ENCODE measurements at places on chromosomes 2 and 18. TPM values are rescaled to one million over a fixed set of nuclear protein-coding genes. Genes with fewer than 3 reads are reported as not detected.

- H3K27ac ChIP-seq: no peak overlapping the region
- no peak for DNase-seq
- H3K4me3 ChIP-seq: no peak overlapping the region
- H3K27me3 ChIP-seq: no peaks in the 10 kb centered on the region
- H3K4me1 ChIP-seq: peaks cover 18% of the 10 kb centered on the region
- H3K36me3 ChIP-seq: no peaks in the 10 kb centered on the region
These were observed 46.9 kb upstream of the ASPRV1 start for GRCh38 chr2:70008290-70008689.

DNA sequence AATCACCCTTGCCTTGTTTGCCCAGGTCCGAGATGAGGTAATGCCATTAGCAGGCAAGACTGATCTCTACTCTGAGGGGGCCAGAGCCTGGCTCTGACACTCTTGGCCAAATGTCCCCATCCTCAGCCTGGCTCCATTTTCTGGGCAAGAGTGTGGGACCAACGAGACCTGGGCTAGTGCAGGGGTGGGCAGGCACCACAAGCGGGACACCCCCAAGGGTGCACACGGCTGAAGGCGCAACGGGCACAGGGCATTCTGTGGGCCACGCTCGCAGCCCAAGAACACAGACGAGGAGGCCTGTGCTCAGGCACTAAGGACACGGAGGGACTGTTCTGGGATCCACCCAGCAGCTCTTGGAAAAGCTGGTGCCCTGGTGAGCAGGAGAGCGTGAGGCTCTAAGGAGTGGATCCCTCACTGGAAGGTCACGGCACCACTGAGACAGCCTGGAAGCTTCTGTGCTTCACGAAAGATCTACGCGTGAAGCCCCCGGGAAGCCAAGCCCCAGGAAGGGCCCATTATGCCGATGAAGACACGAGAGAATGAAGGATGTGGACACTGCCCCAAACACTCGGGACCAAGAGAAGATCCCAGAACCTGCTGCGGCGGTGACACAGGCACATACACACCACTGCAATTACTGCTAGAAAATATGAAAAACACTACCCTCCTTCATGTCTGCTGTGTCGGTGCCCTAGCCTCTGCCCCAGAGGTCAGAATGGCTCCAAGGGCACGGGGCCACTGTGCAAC lies 138.2 kb downstream of the HDAC4 start:
- no peak overlapping the region for H3K27ac ChIP-seq
- H3K27me3 ChIP-seq: no peaks in the 10 kb centered on the region
- H3K4me1 ChIP-seq: peaks cover 17% of the 10 kb centered on the region
- no peak for DNase-seq
- no peak overlapping the region for H3K4me3 ChIP-seq

TLX2 gene
- 0.21 TPM for total RNA-seq

DNA sequence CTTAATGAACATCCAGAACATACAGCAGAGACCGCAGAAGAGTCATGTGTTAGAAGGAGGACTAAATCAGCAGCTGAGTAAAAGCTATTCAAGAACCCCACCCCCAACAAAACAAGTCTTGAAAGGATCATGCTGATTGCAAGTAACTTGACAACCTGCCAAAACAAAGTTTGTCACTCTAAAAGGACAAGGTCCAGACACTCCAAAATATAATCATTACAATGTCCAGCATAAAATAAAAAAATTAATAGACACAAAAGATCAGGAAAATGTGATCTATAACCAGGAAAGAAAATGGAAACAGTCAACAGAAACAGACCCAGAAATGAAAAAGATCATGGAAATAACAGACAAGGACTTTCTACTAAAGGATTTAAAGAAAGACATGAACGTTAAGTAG lies 28.5 kb downstream of the CCDC88A start:
- H3K4me1 ChIP-seq: peaks cover 5% of the 10 kb centered on the region
- H3K4me3 ChIP-seq: no peak overlapping the region
- H3K36me3 ChIP-seq: no peaks in the 10 kb centered on the region
- H3K27ac ChIP-seq: no peak overlapping the region

GRCh38 chr2:521853-522530 lies 155.2 kb downstream of the TMEM18 start:
- H3K27me3 ChIP-seq: no peaks in the 10 kb centered on the region
- no peaks in the 10 kb centered on the region for H3K36me3 ChIP-seq
- H3K27ac ChIP-seq: no peak overlapping the region
- DNase-seq: no peak
- H3K4me3 ChIP-seq: no peak overlapping the region

DNA sequence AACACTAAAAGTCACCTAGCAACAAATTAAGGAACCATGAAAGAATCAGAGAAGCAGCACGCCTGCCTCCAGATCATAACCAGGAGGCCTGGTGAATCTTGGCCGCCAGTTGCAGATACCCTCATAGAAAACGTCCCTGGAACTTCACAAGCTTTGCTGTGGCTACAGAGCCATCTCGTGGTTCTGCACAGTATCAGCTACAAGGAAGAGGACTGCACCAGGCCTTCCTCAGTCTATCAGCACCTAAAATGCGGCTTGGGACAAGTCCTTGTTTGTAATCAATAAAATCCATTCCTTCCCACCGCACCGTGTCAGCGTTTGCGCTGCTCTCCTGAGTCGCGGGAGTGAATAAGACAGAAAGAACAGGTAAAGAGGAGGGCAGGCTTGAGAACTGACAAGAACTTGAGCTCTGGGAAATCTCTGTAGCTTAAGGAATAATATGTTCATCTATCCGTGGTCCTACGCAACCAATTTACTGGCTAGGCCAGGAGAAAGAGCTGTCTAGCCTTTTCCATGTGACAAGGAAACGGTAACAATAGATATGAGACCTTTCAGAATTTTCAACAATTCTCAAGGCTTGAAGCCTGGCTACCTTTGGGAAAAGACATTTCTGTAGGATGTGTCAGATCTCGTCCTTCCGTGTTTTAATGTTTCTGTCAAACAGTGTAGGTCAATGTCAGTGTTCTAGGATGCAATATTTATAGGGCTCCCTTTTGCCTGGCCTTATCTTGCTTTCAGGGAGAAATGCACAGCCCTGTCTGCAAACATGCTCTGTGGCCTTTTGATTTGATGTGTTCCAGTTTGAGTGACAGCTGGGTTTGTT lies 128.5 kb upstream of the RAB12 start:
- H3K27me3 ChIP-seq: no peaks in the 10 kb centered on the region
- no peak overlapping the region for H3K27ac ChIP-seq
- no peaks in the 10 kb centered on the region for H3K4me1 ChIP-seq
- no peaks in the 10 kb centered on the region for H3K36me3 ChIP-seq
- H3K4me3 ChIP-seq: no peak overlapping the region

Measured in GM23338 (cell line).